ENCODE measurements at places on chromosomes 7 and 10.

DNA sequence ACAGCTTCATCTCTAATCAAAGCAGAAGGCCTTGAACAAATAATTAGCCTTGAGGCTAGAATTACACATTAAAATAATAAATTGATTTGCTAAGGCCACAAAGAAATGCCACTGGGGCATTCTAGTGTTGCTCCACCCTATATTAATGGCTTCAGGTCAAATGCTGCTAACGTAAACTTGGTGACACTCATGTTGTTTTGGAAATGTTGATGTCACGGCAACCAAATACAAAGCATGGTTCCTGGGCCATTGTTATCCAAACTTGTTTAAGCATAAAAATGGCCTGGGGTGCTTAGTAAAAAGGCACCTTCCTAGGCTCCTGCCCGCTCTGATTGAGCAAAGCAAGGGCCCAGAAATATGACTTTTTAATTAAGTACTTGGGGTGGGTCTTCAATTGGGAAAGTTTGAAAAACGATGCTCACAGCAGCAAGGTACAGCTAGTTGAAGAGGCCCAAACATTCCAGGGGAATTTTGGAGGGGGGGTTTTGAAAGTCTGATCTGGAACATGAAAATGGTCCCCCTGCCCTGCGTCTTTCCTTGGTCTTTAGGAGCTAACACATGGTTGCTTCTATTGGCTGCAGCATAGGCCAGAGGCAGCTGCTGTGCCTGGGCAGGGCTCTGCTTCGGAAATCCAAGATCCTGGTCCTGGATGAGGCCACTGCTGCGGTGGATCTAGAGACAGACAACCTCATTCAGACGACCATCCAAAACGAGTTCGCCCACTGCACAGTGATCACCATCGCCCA is 67.8 kb downstream of the ABCC2 start:
- no peak for DNase-seq

GRCh38 chr7:98679741-98680140 is 62.7 kb downstream of the NPTX2 start:
- no peak for DNase-seq

DNA sequence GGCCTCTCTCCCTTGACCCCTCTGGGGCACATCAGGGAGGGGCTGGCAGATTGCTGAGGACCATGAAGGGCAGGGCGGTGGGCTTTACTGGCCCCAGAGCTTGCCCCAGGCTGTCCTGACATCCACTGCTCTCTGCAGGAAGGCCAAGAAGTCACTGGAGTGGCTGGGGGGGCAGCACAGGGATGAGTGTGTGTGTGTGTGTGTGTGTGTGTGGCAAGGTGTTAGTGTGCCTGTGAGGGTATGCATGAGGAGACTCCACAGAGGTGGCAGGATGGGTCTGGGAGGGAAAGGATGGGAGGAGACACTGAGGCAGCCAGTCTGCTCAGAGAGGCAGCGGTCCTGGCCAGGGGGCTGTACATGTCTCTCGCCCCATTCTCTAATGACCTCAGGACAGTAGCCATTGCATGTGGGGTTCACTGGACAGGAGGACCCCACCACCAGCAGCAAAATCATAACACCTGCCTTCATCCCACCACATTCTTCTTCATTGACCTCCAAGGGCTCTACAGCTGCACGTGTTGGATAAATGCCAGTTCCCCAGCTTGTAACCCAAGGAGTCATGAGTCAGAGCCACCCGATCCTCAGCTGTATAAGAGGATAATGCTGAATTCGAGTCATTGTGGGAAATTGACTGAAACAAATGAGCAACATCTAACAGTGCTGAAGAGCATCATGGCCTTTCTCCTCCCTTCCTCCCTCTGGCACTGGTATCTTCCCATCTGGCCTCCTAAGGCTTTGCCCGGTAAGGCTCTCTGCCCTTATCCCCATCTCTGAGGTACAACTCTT is 720.5 kb downstream of the GRID1 start:
- DNase-seq, result no peak

- DNase-seq, result no peak
These were observed 109.9 kb upstream of the ABI1 start for GRCh38 chr10:26970667-26971066.

DNA sequence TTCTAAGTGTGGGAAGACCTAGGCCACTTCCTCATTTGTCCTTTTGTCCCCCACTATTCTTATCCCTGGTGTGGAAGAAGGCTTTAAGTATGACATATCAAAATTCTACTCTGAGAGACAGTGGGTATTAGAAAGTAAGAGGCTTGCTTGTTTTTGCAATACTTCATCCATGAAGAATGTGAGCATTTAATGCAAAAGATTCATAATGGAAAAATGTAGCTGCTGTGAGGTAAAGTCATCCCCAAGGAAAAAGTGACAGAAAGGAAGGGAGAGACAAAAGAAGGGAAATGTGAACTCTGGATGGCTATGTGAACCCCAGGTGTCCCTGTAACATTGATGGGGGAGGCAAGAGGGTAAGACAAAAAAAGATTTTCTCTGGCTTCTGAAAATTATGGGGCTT is 607.5 kb downstream of the SORCS1 start:
- no peak for DNase-seq
